Spinal cord (tissue), 10 donors: ENCODE measurements at places on chromosomes 5 and 9. TPM values are rescaled to one million over a fixed set of nuclear protein-coding genes. Genes with fewer than 3 reads are reported as not detected.

- H3K27me3 ChIP-seq = peaks cover 95% of the 10 kb centered on the region
- no peaks in the 10 kb centered on the region for H3K36me3 ChIP-seq
- H3K27ac ChIP-seq = no peak overlapping the region
- H3K4me3 ChIP-seq = no peak overlapping the region
- peak; percentile 20 for DNase-seq
Measured at GRCh38 chr9:21969011-21969940, 24.9 kb downstream of the CDKN2A start.

TSSK1B gene
- 0.10 TPM for total RNA-seq

FGD3 gene
- total RNA-seq = 6.3 TPM

DNA sequence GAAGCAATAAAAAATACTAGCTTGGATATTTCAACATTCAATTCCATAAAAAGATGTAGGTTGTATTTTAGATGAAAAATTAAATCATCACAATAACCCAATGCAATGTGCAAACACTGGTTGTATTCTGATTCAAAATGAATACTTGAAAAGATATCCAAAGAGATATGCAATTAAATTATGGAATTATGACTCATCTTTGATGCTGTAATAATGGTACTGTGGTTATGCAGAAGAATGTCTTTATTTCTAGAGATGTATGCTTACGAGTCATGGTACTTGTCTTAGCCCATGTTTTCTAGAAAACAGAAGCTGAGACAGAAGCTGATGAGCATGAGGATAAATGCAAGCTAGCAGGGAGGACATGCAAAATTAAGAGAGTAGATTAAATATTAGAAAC lies 1941.4 kb upstream of the NUDT12 start:
- no peak overlapping the region for H3K4me3 ChIP-seq
- no peaks in the 10 kb centered on the region for H3K27me3 ChIP-seq
- no peak for DNase-seq
- no peaks in the 10 kb centered on the region for H3K4me1 ChIP-seq
- H3K36me3 ChIP-seq = no peaks in the 10 kb centered on the region

TIMD4 gene
- total RNA-seq = 0.40 TPM

N4BP3 gene
- total RNA-seq = 6.1 TPM

GRCh38 chr5:170147051-170147752 lies 41.5 kb downstream of the FOXI1 start:
- H3K4me3 ChIP-seq = no peak overlapping the region
- H3K27ac ChIP-seq = no peak overlapping the region
- H3K36me3 ChIP-seq = no peaks in the 10 kb centered on the region
- H3K4me1 ChIP-seq = peaks cover 19% of the 10 kb centered on the region
- no peaks in the 10 kb centered on the region for H3K27me3 ChIP-seq
- no peak for DNase-seq

DNA sequence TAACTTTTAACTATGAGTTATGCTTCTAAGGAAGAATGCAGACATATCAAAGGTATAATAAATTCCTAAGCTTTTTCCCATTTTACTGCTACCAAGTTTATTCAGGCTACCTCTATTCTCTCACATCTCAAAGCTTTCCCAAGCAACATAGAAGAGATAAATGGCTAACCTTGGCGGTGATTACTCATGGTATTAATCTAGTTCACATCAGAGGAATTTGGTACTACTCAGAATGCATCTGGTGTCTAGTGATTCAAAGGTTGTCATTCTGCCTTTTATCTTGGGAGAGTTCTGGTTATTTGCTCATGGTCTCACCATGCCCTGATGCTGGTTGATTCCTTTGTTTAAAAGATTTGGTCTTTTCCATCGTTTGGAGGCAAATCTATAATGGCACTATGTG lies 182.7 kb downstream of the TAF11L14 start:
- DNase-seq = no peak
- H3K27ac ChIP-seq = no peak overlapping the region
- no peaks in the 10 kb centered on the region for H3K4me1 ChIP-seq
- H3K36me3 ChIP-seq = no peaks in the 10 kb centered on the region
- H3K4me3 ChIP-seq = no peak overlapping the region
- no peaks in the 10 kb centered on the region for H3K27me3 ChIP-seq

DNA sequence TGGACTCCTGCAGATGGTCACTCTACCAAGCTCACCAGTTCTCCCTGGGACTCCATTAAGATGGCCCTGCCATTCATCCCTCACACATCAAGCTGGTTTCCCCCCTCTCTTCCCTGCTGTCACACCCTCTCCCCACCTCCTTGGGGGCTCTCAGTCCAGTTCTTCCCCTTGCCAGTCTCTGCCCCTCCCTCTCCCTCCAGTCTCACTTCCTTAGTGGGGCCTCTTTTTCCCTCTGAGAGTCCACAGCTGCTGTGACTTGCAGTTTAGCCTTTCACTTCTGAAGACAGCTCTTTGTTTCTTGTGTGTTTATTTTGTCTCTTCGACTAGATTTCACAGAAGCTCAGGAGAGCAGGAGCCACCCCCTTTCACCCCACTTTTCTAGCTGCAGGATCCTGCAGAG lies 10.5 kb downstream of the DOCK2 start:
- no peaks in the 10 kb centered on the region for H3K27me3 ChIP-seq
- DNase-seq = no peak
- H3K4me3 ChIP-seq = no peak overlapping the region
- H3K27ac ChIP-seq = no peak overlapping the region

- H3K4me3 ChIP-seq = no peak overlapping the region
- no peak for DNase-seq
- H3K36me3 ChIP-seq = no peaks in the 10 kb centered on the region
- no peaks in the 10 kb centered on the region for H3K4me1 ChIP-seq
- H3K27me3 ChIP-seq = no peaks in the 10 kb centered on the region
- no peak overlapping the region for H3K27ac ChIP-seq
Measured at GRCh38 chr5:23996525-23996924, 489.1 kb downstream of the PRDM9 start.

- H3K4me3 ChIP-seq = no peak overlapping the region
- peaks cover 12% of the 10 kb centered on the region for H3K4me1 ChIP-seq
- no peak for DNase-seq
Measured at GRCh38 chr5:160467555-160468362, 46.1 kb downstream of the PTTG1 start.

GRCh38 chr9:109903515-109904138 lies 123.6 kb downstream of the PALM2AKAP2 start:
- no peaks in the 10 kb centered on the region for H3K36me3 ChIP-seq
- H3K27me3 ChIP-seq = no peaks in the 10 kb centered on the region
- H3K27ac ChIP-seq = no peak overlapping the region

NR3C1 gene
- 76.7 TPM for total RNA-seq

DNA sequence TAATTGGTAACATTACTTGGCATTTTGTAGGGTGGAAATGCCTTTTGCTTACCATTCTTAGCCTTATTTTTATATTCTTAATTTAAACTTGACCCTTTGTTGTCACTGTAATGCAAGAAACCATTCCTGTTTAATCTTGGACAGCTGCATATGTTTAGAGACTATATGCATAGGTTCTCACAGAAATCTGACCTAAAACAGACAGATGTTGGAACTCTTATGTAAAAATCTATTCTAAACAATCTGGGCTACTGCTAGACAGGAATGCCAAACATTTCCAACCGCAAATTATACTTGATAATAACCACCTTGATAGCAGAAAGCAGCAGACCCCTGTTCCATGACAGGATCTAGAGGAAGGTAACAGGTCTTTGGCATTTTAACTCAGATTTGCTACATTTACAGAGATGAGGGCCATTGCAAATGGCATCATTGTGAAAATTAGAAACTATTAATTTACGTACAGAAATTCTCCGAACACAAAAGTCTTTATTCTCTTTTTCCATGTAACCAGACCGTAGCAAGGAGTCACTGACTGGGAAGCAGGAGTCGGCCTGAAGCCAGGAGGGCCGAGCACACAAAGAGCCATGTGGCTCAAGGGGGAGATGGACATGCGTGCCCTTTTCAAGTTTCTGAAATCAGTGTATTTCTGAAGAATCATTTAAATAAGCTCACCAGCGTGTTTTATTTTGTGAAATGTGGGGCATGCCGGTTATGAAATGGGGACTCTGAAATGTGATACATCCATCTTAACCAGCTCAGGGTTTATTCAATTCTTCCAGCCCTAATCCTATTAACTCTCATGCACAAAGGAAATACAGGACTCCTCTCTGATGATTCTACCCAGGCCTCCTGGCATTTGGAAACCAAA lies 139.3 kb downstream of the AOPEP start:
- no peaks in the 10 kb centered on the region for H3K27me3 ChIP-seq
- peaks cover 6% of the 10 kb centered on the region for H3K4me1 ChIP-seq
- peak; percentile 67 for DNase-seq
- H3K27ac ChIP-seq = peak overlapping the region; percentile 10

CAMK2A gene
- total RNA-seq = 5.7 TPM

GAPT gene
- total RNA-seq = 1.3 TPM

- no peak overlapping the region for H3K27ac ChIP-seq
- peaks cover 6% of the 10 kb centered on the region for H3K36me3 ChIP-seq
- peaks cover 36% of the 10 kb centered on the region for H3K4me1 ChIP-seq
Measured at GRCh38 chr5:1106385-1107166, 5.3 kb downstream of the SLC12A7 start.

- DNase-seq = no peak
- no peaks in the 10 kb centered on the region for H3K27me3 ChIP-seq
- H3K27ac ChIP-seq = no peak overlapping the region
- H3K4me3 ChIP-seq = no peak overlapping the region
Measured at GRCh38 chr9:121839726-121840500, 188.5 kb downstream of the DAB2IP start.

DNA sequence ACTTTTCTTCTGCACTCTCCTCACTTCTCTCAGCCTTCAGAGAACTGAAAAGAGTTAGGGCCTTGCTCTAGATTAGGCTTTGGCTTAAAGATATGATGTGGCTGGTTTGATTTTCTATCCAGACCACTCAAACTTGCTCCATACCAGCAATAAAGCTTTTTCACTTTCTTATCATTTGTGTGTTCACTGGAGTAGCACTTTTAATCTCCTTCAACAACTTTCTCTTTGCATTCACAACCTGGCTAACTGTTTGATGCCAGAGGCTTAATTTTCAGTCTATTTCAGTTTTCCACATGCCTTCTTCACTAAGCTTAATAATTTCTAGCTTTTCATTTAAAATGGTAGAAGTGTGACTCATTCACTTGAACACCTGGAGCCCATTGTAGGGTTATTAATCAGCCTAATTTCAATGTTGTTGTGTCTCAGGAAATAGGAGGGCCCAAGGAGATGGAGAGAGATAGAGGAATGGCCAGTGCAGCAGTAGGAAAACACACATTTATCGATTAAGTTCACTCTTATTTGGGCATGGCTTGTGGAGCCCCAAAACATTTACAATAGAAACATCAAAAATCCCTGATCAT lies 5.9 kb downstream of the ATPSCKMT start:
- no peak overlapping the region for H3K4me3 ChIP-seq
- H3K4me1 ChIP-seq = peaks cover 2% of the 10 kb centered on the region
- H3K27ac ChIP-seq = no peak overlapping the region
- DNase-seq = no peak
- H3K27me3 ChIP-seq = no peaks in the 10 kb centered on the region
- no peaks in the 10 kb centered on the region for H3K36me3 ChIP-seq

TTLL11 gene
- total RNA-seq = 17.1 TPM

DNA sequence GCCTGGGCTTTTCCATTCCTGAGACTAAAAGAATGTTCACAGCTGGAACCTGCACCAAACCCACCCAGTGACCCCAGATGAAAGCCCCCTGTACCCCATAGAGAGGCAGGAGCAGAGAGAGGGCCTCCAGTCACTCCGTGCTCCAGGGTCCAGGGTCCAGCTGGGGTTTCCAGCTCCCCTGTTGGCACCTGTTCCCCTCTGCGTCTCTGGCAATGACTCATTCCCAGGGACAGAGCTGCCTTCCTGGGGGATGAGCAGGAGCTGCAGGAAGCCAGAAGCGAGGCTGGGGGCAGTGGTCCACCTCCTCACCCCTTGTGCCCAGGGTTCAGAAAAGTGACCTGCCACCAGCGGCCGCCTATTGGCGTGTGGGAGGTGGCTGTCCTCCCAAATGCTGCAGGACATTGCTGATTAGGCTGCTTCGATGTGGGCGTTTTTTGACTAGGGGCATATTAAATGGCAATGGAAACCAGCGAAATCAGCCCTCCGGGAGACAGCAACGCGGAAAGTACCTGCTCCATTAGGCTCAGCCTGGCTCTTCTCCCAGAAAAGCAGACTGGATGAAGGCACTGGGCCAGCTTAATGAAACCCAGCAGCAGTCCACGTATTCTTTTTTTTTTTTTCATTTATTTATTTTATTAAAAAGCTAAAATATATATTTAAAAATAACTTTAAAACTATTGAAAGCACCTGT lies 97.4 kb downstream of the DAP start:
- no peak overlapping the region for H3K4me3 ChIP-seq
- DNase-seq = peak; percentile 78
- no peak overlapping the region for H3K27ac ChIP-seq
- peaks cover 20% of the 10 kb centered on the region for H3K4me1 ChIP-seq
- no peaks in the 10 kb centered on the region for H3K36me3 ChIP-seq

DNA sequence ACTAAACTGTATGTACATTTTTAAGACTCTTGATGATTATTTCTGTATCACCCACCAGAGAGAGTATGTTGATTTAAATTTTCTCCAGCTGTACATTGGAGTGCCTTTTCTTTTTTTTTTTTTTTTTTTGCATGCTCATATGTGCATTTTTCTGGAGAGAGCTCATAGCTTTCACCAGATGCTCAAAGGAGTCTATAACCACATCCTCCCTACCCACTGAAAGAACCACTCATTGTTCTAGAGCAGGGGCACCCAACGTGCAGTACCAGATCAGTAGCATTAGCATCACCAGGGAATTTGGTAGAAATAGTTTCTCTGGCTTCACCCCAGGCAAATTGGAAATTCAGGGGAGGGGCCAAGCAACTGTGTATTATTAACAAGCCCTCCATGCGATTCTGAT lies 53.9 kb upstream of the TMEM171 start:
- no peaks in the 10 kb centered on the region for H3K4me1 ChIP-seq
- H3K27me3 ChIP-seq = no peaks in the 10 kb centered on the region
- no peak for DNase-seq
- no peak overlapping the region for H3K4me3 ChIP-seq
- no peaks in the 10 kb centered on the region for H3K36me3 ChIP-seq

MYORG gene
- 8.6 TPM for total RNA-seq

DNA sequence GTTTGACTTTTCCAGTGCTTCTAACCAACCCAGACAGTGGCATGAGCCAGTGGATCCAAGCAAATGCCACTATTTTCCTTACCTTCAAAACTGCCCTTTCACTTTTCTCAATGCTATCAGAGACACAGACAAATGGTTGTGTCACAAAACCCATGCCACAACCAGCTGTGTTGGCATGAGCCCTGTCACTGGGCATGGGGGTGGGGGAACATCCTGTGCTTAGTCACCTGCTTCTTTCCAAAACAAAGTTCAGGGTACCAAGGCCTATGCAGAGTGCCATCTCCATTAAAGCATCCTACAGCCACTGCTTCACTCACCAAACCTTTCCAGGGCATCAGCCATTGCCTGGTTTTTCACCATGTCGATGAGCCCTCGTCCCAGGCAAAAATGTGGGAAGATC lies 30.1 kb downstream of the NIPSNAP3B start:
- no peak overlapping the region for H3K27ac ChIP-seq
- H3K4me1 ChIP-seq = no peaks in the 10 kb centered on the region
- no peaks in the 10 kb centered on the region for H3K36me3 ChIP-seq
